ENCODE measurements at places on chromosomes 4 and X.

GRCh38 chr4:86178211-86178610 is 181.6 kb downstream of the MAPK10 start:
- no peak for DNase-seq

- no peak for DNase-seq
Measured at GRCh38 chr4:135250040-135250439, 1048.5 kb upstream of the PABPC4L start.

- no peak for DNase-seq
Measured at GRCh38 chr4:52106660-52107059, 55.6 kb downstream of the SPATA18 start.

- DNase-seq, result no peak
Measured at GRCh38 chr4:174111422-174111821, 172.0 kb downstream of the FBXO8 start.

GRCh38 chr4:146522869-146523205 is 1.1 kb upstream of the SLC10A7 start:
- no peak for DNase-seq

DNA sequence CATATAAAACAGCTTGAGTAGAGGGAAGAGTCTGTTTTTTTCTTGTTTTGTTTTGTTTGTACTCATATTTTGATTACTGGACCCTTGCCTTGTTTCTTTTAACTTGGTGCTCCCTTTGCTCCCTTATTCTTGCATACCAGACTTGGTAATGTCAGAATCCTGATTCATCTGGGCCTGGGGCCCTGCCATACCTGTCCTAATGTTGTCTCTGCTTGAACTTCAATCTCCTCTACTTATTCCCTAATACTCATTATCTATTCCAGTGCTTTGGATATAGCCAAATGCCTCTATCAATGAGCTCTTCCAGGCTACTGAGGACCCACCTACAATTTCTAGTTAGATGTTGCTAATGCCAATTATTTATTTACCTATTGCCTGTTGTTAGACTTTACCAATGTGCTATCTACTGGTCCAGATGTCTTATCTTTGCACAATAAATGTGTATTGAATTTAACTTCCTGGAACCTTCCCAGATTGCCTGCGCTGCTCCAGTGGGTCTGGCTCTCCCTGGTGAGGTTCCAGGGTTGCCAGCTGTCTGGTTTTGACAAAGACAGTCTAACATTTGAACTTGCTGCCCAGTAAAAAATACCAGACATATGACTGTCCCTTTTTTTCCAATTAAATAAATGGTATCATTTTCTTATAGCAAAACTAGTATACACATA is 64.4 kb upstream of the ACSL4 start:
- DNase-seq, result peak; percentile 69

GRCh38 chr4:76830964-76831703 is 66.8 kb downstream of the SOWAHB start:
- peak; percentile 78 for DNase-seq

DNA sequence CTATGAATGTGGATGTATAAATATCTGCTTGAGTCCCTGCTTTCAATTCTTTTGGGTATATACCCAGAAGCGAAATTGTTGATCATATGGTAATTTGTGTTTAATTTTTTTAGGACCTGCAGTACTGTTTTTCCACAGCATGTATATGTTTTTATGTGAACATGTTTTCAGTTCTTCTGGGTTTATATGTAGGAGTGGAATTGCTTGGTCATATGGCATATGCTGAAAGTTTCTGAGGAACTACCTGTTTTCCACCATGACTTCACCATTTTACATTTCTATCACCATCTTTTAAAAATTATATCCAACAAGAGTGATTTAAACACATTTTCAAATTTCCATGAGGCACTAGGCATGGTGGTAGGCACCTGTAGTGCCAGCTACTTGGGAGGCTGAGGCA is 8.2 kb downstream of the PPAT start:
- DNase-seq, result no peak

DNA sequence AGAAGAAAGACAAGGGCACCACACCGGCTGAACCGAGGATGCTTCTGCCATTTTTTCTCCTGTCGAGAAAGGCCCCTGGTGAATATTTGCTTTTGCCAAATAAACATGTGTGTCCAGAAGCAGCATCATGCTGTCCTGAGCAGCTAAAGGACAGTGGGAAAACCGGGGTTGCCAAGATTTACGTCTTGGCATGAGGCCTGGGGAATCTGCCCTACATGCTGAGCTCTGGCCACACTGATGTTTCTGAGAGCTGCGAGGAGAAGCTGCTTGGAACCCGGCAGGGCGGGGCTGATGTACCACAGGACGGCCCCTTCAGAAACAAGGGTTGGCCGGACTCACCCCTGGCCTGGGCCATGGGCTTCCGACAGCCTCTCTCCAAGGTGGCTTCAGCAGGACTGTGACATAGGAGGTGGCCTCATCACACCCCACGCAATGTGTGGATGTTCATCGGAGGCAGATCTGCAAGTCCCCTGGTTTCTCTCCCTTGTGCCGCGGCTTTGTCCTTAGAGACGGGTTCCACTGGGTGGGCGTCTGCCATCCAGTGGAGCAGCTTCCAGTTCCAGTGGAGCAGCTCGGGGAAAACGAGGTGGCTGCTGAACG is 42.2 kb upstream of the SORCS2 start:
- DNase-seq, result no peak

DNA sequence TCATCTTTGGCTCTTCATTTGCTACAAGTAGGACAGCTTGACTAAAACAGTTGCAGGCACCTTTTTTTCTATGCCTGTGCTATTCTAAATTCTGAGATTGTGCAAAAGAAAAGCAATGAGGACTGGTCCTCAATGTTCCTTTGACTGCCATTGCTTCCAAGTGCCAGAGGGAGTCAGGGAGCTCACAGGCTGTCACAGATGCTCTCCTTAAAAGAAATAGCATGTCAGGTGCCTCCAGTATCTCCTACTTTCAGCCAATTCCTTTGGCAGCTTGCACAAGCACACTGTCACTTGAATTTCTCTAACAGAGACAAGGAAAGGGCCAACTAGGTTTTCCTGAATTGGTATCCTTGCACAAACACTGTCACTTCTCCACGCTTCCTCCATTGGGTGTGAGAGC is 228.2 kb downstream of the ADGRA3 start:
- no peak for DNase-seq

GRCh38 chr4:7812231-7812857 is 127.3 kb downstream of the AFAP1 start:
- no peak for DNase-seq

- DNase-seq, result peak; percentile 5
Measured at GRCh38 chr4:73281396-73281795, 22.8 kb upstream of the ANKRD17 start.

DNA sequence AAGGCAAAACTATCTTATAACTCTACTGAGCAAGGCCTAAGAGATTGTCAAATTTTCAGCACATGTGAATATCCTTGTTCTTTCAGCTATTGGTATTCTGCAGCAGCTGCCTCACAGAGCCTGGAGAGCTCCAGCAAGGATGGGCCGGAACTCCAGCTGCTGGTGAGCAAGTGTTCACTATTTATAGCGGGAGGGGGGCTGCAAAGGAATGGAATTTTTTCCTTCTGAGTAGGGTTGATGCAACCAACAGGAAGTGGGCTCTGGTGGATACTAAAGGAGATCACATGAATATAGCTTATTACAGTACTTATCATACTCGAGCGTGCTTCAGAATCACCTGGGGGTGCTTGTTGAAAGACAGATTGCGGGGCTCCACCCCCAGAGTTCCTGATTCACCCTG is 20.2 kb upstream of the SETD7 start:
- DNase-seq, result no peak

DNA sequence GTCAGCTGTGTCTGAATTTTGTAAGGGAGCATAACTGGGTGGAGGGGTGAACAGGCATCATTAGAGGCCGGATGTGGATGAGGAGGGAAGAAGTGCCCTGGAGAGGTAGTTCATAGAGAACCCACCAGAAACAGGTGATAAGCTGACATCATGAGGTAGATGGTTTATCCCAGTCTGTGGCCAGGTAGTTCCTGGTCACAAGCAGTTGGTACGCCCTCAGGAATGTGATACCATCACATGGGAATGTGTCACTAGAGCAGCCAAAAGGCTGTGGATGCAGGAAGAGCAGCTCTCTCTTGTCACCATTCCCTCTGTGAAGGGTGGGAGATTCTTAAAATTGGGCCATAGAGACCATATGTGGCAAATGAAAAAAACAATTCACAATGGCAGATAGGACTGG is 21.9 kb downstream of the MSN start:
- peak; percentile 45 for DNase-seq

DNA sequence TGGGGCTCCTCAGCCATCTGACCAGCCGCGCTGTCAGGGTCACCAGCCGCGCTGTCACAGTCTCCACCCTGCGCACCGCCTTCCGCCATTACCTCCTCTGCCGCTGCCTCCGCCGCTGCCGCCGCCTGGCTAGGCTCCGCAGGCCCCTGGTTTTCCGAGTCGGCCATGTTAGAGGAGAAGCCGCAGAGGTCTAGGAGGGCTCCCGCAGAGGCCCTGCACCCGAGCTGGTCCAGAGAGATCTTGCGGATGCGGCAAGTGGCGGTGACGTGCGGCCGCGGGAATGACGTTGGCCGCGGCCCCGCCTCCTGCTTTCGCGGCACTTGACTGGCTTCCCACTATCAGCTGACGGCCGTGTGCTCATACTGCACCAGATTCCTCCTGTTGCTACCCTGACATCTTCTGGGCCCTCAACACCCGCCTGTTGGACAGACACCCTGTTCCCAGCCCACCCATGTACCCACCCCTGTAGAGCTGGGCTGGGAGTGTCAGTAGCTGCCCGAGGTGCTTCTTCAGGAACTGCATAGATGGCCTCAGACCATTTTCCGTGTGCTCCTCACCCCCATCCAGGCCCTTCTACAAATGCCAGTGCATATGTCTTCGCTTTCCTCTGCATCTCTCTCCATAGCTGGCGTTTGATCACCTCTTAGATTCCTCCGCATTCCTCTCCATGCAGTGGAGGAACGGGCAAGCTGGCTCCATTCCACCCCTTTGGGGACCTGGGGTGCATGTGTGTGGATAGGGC is at the start of gene NAP1L5:
Gene NAP1L5, minus strand, starts transcription at position 242 of the 742 bp plus-strand sequence. Its CDS starts 75 bp downstream, at position 167.
- peak; percentile 49 for DNase-seq

GRCh38 chr4:6891436-6892170 is 18.0 kb upstream of the TBC1D14 start:
- DNase-seq, result no peak

Data from epithelial cell of esophagus (primary cell).